ENCODE measurements at places on chromosomes 16 and 17. TPM values are rescaled to one million over a fixed set of nuclear protein-coding genes. Genes with fewer than 3 reads are reported as not detected.

NPIPA8 gene
- 0.51 TPM for total RNA-seq

ZFHX3 gene
- total RNA-seq: 9.2 TPM

KRT9 gene
- total RNA-seq: not detected

RPL13 gene
- total RNA-seq: 4,063 TPM

RNF112 gene
- not detected for total RNA-seq

FBXW10 gene
- total RNA-seq: 0.07 TPM

RRAD gene
- not detected for total RNA-seq

DNA sequence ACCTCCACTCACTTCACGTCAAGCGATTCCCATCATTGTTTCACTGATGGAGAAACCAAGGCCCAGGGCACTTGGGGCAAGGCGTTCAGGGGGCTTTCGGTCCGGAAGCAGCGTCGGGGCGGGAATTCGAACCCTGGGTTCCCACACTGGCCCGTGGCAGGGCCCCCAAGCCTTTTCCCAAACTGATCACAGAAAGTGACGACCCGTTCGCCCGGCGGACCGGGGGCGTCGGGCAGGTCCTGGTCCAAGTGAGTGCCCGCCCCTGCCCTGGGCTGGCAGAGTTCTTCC lies 856 bp upstream of the MON1B start:
- DNase-seq: no peak

- no peak for DNase-seq
Observed at GRCh38 chr17:64984851-64985521, 65.7 kb upstream of the LRRC37A3 start.
